ENCODE measurements at places on chromosomes 16 and 17.

DNA sequence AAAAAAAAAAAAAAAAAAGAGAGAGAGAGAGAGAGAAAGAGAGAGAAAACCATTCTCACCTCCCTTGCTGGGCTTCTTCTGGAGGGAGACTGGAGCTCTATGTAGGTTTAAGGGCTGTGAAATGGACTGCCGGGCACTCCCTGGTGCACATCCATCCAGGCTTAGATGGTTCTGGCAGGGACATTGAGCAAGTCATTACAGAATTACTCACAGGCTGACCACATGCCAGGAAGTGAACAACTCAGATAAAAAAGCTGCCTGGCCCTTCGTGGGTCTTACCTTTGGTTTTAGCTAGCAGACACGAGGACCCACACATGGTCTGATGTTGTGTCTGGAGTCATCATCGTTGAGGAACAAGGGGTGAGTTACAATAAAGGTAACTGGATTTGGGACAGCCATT is 847.4 kb upstream of the EEF2KMT start:
- no peak for DNase-seq

DNA sequence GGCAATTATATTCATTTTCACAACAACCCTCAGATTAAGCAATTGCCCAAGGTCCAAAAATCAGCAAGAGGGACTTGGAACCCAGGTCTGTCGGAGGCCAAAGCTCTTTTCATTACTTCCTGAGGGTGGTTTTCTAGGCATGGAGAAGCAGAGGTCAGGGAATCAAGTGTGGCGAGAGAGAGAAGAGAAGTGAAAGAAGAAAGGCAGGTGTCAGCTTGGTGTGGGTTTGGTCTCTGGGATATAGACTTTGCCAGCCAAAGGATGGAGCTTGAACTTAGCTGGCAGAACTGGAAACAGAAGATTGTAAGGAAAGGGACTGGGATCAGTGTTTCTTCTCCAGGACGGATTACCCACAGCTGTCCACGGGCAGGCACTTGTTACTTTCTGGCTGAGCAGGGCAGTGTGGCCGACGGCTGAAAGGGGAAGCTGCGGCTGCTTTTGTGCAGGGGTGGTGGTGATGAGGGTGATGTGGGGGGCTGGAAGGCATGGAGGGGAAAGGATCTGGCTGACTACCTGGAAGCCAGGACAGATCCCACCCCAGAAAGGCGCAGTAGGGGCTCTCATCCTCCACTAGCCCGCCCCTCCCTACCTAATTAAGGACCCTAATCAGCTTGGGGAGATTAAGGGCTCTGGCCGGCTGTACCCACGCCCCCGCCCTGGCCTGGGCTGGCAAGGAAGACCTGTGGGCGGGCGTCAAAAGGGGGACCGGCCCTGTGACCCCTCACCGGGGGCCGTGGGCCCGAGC is at the start of gene GUCY2D:
Gene GUCY2D (plus strand): TSS at position 640 of the 745 bp plus-strand sequence. CDS start 433 bp downstream, outside the sequence.
- DNase-seq: no peak

GRCh38 chr16:1912215-1912543 is 6.0 kb downstream of the HS3ST6 start:
- DNase-seq: no peak

- no peak for DNase-seq
Observed at GRCh38 chr16:77748421-77749005, 26.2 kb downstream of the NUDT7 start.

GRCh38 chr16:83807327-83807709 is 460 bp upstream of the HSBP1 start:
- no peak for DNase-seq

- DNase-seq: no peak
Observed at GRCh38 chr17:45874151-45874550, 20.2 kb upstream of the MAPT start.

GRCh38 chr17:73126716-73127473 is 34.4 kb upstream of the SLC39A11 start:
- DNase-seq: no peak

DNA sequence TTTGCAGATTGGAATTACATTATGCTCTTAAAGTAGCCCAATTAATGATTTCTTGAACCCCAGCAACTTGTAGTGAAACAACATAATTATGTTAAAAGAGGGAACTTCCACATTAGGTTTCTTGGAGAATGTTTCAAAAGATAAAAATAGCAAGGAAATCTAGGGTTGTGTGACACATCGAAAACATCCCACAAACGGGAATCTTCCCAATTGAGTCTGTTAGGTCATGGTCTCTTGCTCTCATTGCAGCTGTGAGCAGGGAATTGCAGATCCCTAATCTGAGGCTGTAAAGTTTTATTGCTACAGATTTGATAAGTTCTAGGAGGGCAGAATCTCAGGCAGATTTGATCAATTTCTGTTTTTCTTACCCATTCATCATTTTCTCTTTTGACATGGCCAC is 6.7 kb upstream of the LPO start:
- DNase-seq: no peak

- DNase-seq: no peak
Observed at GRCh38 chr16:48321317-48322036, 63.7 kb downstream of the SIAH1 start.

DNA sequence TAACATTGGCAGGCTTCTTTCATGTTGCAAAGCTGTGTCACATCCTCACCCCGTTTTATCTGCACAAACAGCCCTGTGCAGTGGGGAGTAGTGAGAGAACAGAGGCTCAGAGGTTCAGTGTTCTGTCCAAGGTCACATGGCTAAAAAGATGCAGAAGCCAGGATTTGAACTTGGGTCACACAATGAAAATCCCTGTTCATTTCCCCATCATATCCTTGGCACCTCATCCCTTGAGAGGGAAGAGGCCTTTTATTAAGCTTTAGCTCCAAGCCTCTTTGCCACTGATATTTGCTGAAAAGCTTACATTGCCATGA is 106.6 kb downstream of the AMFR start:
- no peak for DNase-seq

DNA sequence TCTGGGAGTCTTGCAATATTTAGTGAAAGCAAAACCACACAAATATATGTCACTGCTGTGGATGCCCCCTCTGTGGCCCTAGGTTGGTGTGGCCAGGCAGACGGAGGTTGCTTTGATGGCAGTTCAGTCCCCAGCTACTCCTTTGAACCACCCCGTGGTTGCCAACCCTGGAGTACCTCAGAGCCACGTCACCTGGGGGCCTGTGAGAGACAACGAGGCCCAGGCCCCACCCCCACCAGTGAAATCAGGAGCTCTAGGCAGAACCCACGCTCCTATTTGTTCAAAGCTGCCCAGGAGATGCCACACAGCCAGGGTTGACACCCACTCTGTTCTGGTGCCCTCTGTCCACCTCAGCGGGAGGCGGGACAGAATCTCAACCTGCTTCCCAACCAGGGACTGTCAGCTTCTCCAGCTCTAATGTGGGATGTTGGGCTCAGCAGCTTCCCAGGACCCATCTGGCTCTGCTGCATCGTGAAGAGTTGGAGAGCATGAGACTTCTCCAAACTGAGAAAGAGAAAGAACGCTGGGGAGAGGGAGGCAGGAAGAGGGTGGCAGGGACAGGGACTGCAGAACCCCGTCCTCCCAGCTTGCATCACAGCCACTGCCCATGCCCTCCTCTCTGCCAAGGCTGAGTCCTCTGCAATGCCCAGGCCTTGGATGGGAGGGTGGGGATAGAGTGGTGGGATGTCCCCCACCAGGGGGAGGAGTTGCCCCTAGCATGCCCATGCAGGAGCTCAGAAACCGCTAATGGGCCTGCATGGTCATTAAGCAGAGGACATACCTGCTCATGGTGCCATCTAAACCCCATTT is 81.8 kb downstream of the C16orf78 start:
- DNase-seq: no peak

GRCh38 chr17:45783593-45784292 is 377 bp upstream of the CRHR1 start:
- no peak for DNase-seq

- DNase-seq: no peak
Observed at GRCh38 chr16:53433930-53434376, 318 bp upstream of the RBL2 start.

DNA sequence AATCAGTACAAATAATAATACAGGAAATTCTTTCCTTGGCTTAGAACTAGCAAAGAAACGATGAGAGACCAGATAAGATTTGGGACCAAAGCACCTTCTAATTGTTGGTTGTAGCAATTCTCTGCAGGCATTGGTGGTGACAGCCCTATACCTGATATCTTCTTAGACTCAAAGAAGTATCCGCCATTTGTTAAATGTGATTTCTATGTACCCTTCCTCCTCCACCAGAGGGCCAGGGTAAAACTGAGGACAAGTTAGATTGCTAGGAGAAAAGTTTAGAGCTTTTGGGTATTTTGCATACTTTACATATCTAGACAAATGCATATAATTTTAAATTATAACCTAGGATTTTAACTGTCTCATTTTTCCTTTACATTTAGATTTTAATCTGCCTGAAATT is 304.3 kb downstream of the HS3ST4 start:
- no peak for DNase-seq

GRCh38 chr17:32283745-32284201 is 18.1 kb downstream of the RHBDL3 start:
- DNase-seq: no peak

GRCh38 chr16:21161211-21161610 is 2.7 kb downstream of the LDAF1 start:
- DNase-seq: no peak

GRCh38 chr16:1290860-1291575 is 18.4 kb upstream of the UBE2I start:
- DNase-seq: no peak

- no peak for DNase-seq
Observed at GRCh38 chr17:17417718-17418181, 59.0 kb upstream of the MED9 start.

- DNase-seq: no peak
Observed at GRCh38 chr16:30558789-30559377, 709 bp upstream of the ZNF764 start.

- no peak for DNase-seq
Observed at GRCh38 chr17:78315355-78316114, 44.3 kb downstream of the SOCS3 start.

DNA sequence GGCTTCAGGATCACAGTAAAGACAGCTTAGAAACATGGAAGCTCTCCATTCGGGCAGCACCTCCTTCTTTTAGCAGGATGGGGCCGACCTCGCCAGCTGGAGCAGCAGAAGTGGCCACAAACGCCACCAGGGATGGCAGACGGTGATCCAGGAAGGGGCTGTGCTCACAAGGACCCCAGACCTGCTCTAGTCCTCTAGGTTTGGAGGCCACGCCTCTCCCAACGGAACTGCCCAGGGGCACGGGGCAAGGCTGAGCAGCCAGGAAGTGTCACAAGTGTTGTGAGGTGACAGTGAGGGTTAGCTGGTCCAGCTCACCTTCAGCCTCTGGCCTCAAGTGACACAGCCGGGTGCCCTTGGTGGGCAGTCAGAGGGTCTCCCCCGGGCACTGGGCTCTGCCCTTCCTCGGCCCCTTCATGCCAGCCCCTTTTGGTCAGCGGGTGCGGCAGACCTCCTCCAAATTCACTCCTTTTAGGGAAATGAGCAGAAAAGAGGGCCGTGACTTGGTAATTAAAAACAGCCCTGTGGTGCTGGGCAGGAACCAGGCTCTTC is 20.4 kb downstream of the CEP295NL start:
- DNase-seq: no peak

DNA sequence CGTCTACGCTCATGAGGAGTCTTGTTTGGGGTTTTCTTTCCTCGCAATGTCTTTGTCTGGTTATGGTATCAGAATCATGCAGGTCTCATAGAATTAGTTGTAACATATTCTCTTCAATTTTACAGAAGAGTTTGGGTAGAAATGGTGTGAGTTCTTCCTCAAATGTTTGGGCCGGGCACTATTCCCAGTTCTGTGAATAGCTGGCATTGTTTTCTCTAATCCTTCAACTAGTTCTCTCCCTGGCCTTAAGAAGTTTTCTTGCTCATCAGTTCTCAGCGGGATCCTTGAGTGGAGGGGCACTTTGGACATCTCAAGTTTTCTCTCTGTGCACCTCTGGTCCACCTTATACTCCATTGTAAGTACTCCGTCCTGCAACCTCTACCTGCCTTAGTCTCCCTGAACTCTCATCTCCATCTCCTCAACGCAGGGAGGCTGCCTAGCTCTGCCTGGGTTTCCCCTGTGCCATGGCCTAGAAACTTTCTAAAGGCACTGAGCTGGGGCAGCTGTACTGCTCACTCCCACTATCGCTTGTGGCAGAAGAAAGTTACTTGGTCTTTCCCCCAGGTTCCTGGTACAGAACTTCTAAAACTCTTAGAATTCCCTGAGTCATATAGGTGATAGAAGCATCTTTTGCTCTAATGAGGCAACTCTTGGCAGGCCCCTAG is 16.9 kb downstream of the NSMCE1 start:
- no peak for DNase-seq

DNA sequence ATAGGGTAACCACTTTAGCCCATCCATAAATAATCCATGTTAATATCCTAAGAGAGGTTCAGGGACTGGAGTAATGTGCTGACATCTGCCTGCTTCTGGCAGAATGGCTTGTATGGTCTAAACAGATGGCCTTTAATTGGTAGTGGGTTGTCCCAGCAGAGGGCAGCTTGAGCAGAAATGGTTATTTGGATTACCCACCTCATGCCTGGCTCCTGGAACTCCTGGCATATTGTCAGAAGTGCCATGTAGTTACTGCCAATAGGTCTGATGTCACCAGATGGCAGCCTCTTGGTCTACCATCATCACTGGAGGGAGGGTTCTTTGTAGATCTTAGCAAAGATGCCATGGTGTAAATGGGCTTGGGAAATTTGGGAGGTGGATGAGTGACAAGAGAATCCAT is 157.5 kb upstream of the SOX9 start:
- no peak for DNase-seq

- no peak for DNase-seq
Observed at GRCh38 chr17:1830288-1830687, 483 bp downstream of the RPA1 start.

- DNase-seq: no peak
Observed at GRCh38 chr16:53090286-53090590, 35.4 kb downstream of the CHD9 start.

- no peak for DNase-seq
Observed at GRCh38 chr16:20073203-20074098, at the start of gene GPR139. TSS of gene GPR139 (minus strand) at chr16:20073890. CDS start at chr16:20073616, 274 bp downstream.

DNA sequence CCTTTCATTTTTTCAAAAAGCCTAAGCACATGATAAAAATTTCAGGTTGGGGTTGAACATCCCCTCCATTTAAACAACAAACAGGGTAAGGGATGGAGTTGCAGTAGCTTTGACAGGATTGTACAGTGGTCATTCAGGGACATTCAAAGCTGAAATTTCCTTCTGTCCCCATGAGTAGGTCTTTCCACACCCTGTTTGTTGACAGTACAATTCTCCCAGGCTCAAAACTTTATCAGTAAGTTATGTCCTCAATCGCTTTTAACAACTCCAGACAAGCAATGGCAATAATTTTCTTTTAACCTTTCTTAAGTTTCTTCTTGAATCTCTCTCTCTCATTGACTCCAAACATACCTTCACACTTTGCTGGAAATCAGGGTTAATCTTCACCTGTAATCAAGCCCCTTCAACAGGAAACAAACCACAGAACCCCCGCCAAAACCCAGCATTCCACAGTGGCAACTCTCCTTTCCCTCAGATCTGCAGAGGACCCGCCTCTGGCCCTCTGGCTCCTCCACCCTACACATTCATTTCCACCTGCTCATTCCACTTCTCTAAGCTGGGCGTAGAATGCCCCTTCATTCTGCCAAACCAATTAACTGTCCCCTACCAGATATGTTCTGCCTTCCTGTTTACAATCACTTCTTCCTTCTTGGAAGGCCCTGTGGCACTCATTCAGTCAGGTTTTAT is 20.7 kb downstream of the TXNDC11 start:
- DNase-seq: no peak

All from stimulated activated CD8-positive, alpha-beta memory T cell treated with anti-CD3 and anti-CD28 coated beads, Interleukin-2, amount 100 ng/mL, for 1 hour (primary cell).